ENCODE measurements at places on chromosomes 5 and 9. TPM values are rescaled to one million over a fixed set of nuclear protein-coding genes. Genes with fewer than 3 reads are reported as not detected.

DNA sequence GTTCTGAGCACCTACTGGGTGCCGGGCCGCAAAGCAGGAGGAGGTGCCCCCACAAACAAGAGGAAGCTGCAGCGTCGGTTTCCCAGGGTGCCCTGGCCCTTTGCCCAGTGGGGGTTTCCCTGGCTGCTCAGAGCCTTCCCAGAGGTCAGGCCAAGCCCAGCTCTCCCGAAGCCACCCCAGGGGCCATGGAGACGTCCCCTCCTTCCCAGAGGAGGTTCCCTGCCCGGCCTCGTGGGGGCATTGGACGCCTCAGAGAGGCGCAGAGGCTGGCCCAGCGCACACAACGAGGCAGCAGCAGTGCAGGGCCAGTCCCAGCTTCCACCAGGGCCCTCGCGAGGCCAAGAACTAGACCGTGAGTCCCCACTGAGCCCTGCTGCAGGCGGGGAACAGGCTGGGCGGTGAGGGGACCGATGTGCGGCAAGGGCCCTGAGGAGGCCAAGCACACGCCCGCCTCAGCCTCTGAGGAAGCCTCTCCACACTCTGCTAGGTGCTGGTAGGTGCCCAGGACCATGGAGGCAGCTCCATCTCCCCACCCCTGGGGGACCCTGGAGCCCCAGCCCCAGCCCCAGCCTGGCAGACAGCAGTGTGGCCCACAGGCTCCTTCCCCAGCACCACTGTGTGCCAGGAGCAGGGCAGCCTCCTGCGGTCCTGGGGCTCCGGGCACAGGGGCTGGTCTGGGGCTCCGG is 7.0 kb downstream of the DIPK1B start:
- peaks cover 20% of the 10 kb centered on the region for H3K4me1 ChIP-seq
- no peak for DNase-seq
- no peak overlapping the region for H3K4me3 ChIP-seq
- no peak overlapping the region for H3K27ac ChIP-seq
- peaks cover 7% of the 10 kb centered on the region for H3K36me3 ChIP-seq

DNA sequence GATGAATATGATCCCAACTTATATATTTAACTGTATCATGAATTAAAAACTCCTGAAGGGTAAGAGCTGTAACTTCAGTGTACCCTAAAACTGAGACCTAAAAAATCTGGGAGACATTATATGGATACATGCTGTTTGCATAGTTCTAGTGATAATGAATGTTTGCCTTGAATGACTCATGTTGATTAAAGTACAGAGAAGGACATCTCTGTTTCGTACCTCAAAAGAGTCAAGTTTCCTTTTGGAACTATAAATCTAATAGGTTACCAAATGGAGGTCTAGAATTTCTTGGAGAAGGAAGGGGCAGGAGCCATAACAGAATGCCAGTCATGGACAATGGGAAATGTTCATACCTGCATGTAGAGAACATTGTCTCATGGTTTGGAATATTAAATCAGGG is 168.1 kb downstream of the SNCAIP start:
- no peak overlapping the region for H3K4me3 ChIP-seq
- H3K4me1 ChIP-seq = no peaks in the 10 kb centered on the region
- DNase-seq = no peak
- H3K36me3 ChIP-seq = no peaks in the 10 kb centered on the region
- H3K27me3 ChIP-seq = no peaks in the 10 kb centered on the region

The TIMD4 gene
- not detected for total RNA-seq

- no peaks in the 10 kb centered on the region for H3K27me3 ChIP-seq
- no peak overlapping the region for H3K27ac ChIP-seq
- H3K4me1 ChIP-seq = peaks cover 50% of the 10 kb centered on the region
- no peaks in the 10 kb centered on the region for H3K36me3 ChIP-seq
- DNase-seq = no peak
Observed at GRCh38 chr5:78588507-78588906, 60.1 kb downstream of the LHFPL2 start.

DNA sequence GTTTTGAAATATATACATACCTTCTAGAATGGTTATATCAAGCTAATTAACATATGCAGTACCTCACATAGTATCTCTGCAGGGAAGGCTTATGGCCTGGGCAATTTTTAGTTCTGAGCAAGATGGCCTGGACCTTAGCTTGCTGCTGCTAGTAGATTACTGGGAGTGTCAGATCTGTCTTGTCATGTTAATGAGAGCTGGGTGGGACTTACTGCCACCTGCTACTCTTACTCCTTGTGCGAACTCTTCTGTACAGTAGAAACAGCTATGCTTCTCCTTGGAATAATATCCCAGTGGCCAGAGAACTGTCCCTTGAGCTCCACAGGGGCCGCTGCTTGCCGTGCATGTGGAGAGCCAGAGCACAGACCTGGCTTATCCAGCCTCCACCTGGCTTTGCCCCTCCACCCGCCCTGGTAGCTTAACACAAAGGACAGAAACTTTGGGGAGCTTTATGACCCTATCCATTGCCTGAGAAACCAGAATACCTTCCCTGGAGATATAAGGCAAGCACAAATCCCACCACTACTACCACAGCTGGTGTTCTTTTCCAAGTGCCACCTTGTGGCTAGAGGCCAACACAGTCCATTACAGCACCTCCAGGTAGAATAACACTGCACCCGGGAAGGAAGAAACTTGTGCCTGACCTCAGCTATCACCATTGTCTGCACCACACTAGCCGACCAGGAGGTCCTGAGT is 74.4 kb upstream of the RUSC2 start:
- H3K27ac ChIP-seq = no peak overlapping the region
- no peaks in the 10 kb centered on the region for H3K36me3 ChIP-seq
- H3K27me3 ChIP-seq = no peaks in the 10 kb centered on the region
- H3K4me3 ChIP-seq = no peak overlapping the region
- DNase-seq = no peak

DNA sequence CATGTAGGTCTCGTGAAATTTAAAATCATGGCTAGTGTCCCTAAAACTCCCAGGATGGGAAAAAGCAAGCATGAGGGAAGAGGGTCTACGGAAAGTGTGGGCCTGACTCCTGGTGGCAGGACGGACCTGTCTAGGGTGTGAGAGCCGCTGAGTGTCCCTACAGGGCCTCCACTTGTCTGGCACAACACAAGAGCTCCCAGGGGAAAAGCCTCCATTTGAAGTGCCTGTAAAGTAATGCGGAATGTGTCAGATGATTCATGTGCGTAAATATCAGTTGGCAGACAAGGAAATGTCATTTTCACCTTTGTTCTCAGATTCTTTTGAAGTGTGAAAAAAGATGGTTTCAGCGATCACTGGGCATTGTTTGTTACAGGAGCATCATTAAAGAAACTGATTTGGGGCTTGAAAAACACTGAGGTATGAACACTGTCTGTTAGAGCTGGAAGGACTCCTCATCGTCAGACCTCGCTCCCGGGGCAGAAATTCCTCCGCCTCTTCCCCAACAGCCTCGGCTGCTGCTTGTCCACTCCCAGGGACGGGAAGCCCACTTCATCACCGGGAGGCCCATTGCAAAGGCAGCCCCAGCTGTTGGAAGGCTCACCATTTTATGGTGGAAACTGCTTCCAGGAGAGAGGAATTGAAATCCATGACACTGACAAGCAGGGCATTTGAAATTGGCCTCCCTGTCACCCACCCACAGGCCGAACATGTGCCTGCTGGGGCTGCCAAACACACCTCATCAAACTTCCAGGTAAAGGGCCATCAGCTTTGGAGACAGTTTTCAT is 240.8 kb downstream of the FSTL4 start:
- DNase-seq = no peak
- H3K36me3 ChIP-seq = no peaks in the 10 kb centered on the region
- no peak overlapping the region for H3K27ac ChIP-seq
- peaks cover 3% of the 10 kb centered on the region for H3K27me3 ChIP-seq

GRCh38 chr5:118007262-118007661 is 981.1 kb downstream of the DTWD2 start:
- no peak for DNase-seq
- H3K4me3 ChIP-seq = no peak overlapping the region
- no peak overlapping the region for H3K27ac ChIP-seq
- H3K27me3 ChIP-seq = no peaks in the 10 kb centered on the region
- H3K36me3 ChIP-seq = no peaks in the 10 kb centered on the region

- H3K27me3 ChIP-seq = no peaks in the 10 kb centered on the region
- no peak overlapping the region for H3K27ac ChIP-seq
- DNase-seq = no peak
- no peak overlapping the region for H3K4me3 ChIP-seq
- no peaks in the 10 kb centered on the region for H3K36me3 ChIP-seq
Observed at GRCh38 chr9:93126825-93127368, 7.2 kb downstream of the NINJ1 start.

The KIF27 gene
- total RNA-seq = 3.0 TPM

DNA sequence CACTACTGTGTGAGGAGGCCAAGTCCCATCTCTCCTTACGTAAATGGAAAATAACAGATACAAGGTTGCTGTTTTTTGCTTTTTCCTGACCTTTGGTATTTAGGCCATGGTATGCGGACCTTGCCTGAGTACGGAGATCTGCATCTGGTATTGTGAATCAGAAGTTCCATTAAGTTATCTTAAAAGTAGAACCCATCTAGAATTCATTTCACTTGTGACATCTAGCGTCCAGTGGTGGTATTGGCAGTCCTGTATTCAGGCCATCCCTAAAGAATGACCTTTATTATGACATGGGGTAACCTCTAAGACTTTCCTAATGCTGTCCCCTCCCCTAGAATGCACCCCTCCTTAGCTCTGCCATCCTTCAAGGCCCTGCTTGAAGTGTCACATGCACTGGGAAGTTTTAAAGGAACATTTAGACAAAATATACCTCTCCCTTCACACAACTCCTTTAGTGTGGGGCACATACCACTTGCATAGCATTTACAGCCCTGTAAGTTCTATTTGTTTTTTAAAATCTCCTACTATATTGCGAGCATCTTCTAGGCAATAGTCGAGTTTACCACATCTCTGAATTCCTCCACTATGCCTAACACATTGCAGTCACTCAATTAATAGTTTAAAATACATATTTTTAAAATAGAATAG is 1.9 kb upstream of the SPDL1 start:
- no peaks in the 10 kb centered on the region for H3K36me3 ChIP-seq
- no peak for DNase-seq
- no peak overlapping the region for H3K4me3 ChIP-seq
- peaks cover under 1% of the 10 kb centered on the region for H3K4me1 ChIP-seq
- H3K27me3 ChIP-seq = no peaks in the 10 kb centered on the region
- no peak overlapping the region for H3K27ac ChIP-seq

The IL9 gene
- total RNA-seq = not detected

The LCN10 gene
- total RNA-seq = not detected

- DNase-seq = peak; percentile 94
- H3K27me3 ChIP-seq = no peaks in the 10 kb centered on the region
- H3K36me3 ChIP-seq = no peaks in the 10 kb centered on the region
- peaks cover 20% of the 10 kb centered on the region for H3K4me1 ChIP-seq
Observed at GRCh38 chr5:40689438-40689837, 9.7 kb downstream of the PTGER4 start.

GRCh38 chr5:40603378-40603777 is 76.3 kb upstream of the PTGER4 start:
- H3K27me3 ChIP-seq = no peaks in the 10 kb centered on the region
- H3K36me3 ChIP-seq = no peaks in the 10 kb centered on the region
- DNase-seq = peak; percentile 86
- H3K27ac ChIP-seq = no peak overlapping the region
- H3K4me1 ChIP-seq = peaks cover 7% of the 10 kb centered on the region

The PCDHA9 gene
- total RNA-seq = 1.1 TPM

- no peaks in the 10 kb centered on the region for H3K27me3 ChIP-seq
- no peak overlapping the region for H3K27ac ChIP-seq
- no peaks in the 10 kb centered on the region for H3K36me3 ChIP-seq
- no peaks in the 10 kb centered on the region for H3K4me1 ChIP-seq
- no peak for DNase-seq
- no peak overlapping the region for H3K4me3 ChIP-seq
Observed at GRCh38 chr5:117411701-117412100, 837.1 kb upstream of the SEMA6A start.

The HSPB3 gene
- total RNA-seq = not detected

DNA sequence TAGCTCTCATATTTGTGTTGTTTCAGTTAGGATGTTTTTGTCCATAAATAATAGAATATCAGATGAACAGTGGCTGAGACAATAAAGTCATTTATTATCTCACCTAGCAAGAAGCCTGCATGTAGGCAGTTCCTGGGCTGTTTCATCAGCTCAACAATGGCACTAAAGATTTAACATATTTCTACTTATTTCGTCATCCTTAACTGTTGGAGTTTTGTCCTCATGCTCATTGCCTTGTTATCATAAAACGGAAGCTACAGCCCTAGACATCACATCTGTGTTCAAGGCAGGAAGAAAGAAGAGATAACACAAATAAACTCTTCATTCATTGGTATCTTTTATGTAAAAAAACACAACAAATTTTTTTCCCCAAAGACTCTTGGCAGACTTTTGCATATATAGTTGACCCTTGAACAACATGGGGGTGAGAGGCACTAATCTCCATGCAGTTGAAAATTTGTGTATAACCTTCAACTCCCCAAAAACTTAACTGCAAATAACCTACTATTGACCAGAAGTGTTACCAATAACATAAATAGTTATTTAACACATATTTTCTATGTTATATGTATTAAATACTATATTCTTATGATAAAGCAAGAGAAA is 277.2 kb upstream of the ADRA1B start:
- H3K4me3 ChIP-seq = no peak overlapping the region
- no peak overlapping the region for H3K27ac ChIP-seq
- DNase-seq = no peak
- no peaks in the 10 kb centered on the region for H3K36me3 ChIP-seq
- H3K27me3 ChIP-seq = no peaks in the 10 kb centered on the region

GRCh38 chr9:85045271-85045670 is 375.7 kb downstream of the NTRK2 start:
- peaks cover 10% of the 10 kb centered on the region for H3K27me3 ChIP-seq
- no peak for DNase-seq
- no peaks in the 10 kb centered on the region for H3K4me1 ChIP-seq
- H3K4me3 ChIP-seq = no peak overlapping the region
- H3K36me3 ChIP-seq = no peaks in the 10 kb centered on the region
- no peak overlapping the region for H3K27ac ChIP-seq

GRCh38 chr5:149141224-149141956 is at the start of gene ABLIM3:
TSS of gene ABLIM3 (plus strand) at chr5:149141493. CDS start at chr5:149142096, 603 bp downstream.
- DNase-seq = no peak
- H3K36me3 ChIP-seq = no peaks in the 10 kb centered on the region
- peak within 1 kb of the TSS; percentile 71 for H3K27ac ChIP-seq
- H3K4me3 ChIP-seq = peak within 1 kb of the TSS; percentile 77

GRCh38 chr5:110916381-110917049 is 155.0 kb upstream of the TSLP start:
- peaks cover 27% of the 10 kb centered on the region for H3K4me1 ChIP-seq
- H3K27me3 ChIP-seq = no peaks in the 10 kb centered on the region
- H3K27ac ChIP-seq = peak overlapping the region; percentile 79
- peak overlapping the region; percentile 31 for H3K4me3 ChIP-seq
- peak; percentile 94 for DNase-seq

DNA sequence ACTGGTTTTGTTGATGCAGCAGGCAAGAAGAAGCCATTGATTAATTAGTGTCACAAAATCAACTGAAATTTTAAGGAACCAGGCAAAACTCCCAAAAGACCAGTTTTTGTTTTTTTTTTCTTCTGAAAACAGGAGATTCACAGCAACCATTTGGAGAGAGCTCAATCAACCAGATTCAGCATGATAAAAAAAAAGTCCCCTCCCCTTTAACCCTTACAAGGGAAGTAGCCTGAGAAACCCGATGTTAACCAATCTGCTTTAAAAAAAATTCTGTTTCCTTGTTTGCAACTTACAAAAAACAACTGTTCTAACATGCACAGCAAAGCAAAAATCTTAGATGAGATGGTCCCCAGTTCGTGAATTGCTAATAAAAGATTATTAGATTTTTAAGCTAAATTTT is 59.7 kb downstream of the HMHB1 start:
- no peak overlapping the region for H3K4me3 ChIP-seq
- H3K27ac ChIP-seq = no peak overlapping the region
- no peak for DNase-seq
- no peaks in the 10 kb centered on the region for H3K36me3 ChIP-seq
- H3K4me1 ChIP-seq = peaks cover 6% of the 10 kb centered on the region

GRCh38 chr5:89613222-89613956 is 730.4 kb upstream of the MEF2C start:
- no peaks in the 10 kb centered on the region for H3K36me3 ChIP-seq
- no peaks in the 10 kb centered on the region for H3K27me3 ChIP-seq
- no peaks in the 10 kb centered on the region for H3K4me1 ChIP-seq
- DNase-seq = peak; percentile 22
